ENCODE measurements at places on chromosomes 7 and 10.

GRCh38 chr7:78535655-78536054 is 737.1 kb downstream of the PHTF2 start:
- no peaks in the 10 kb centered on the region for H3K36me3 ChIP-seq
- H3K27me3 ChIP-seq: no peaks in the 10 kb centered on the region

DNA sequence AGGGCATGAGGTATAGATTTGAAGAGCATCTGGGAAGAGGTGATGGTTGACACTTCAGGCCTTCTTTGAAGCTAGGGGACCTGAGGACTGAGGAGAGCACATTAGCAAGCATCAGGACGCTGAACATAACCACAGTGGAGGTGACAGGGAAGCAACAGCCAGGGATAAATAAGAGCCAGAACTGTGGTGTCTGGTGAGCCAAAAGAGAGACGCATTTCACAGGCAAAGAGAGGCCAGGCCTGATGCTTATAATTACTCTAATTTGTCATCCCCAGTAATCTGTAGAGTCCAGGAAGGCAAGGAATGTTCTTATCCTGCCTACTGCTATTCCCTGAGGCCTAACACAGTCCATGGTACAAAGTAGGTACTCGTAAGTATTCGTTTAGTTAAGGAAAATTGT is 10.4 kb upstream of the FAS start:
- H3K27ac ChIP-seq: no peak overlapping the region
- no peaks in the 10 kb centered on the region for H3K36me3 ChIP-seq
- H3K4me1 ChIP-seq: peaks cover 16% of the 10 kb centered on the region
- no peaks in the 10 kb centered on the region for H3K27me3 ChIP-seq
- DNase-seq: no peak
- H3K4me3 ChIP-seq: no peak overlapping the region

DNA sequence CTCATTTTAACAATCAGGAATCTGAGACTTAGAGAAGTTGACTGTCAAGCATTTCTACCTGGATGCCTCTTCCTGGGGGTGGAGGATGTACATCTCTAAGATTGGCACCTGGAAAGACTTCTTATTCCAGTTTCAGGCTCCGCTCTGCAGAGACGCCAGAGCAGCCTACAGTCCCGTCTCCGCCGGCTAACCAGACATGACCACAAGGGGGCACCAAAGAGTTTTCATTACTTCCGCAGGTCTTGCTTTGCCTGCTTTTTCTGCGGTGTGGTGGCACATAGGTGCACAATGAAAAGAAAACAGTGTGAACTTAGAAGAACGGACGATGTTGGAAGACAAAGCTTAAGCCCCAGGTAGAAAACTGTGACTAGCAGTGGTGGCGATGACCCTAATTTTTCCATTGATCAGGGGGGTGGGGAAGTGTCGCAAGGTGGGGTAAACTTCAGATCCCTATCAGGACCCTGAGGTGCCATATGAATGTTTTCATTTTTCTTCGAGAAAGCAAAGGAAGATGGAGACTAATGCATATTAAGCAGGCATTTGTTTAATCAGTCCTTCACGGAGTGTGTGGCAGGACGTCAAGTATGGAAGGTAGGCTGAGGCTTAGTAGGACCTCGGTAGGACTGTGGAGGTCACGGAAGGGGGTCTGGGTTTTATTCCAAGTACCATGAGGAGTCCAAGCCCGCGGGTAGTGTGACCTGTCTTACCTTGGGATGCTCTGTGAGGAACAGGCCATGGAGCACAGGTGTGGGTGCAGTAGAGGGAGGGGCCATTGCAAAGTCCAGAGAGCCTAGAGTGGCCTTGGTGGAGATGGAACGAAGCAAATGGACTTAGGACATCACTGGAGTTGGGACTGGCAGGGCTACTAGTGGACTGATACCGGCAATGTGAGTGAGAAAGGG is 60.1 kb upstream of the SORCS3 start:
- H3K27me3 ChIP-seq: peaks cover 14% of the 10 kb centered on the region
- peak; percentile 80 for DNase-seq
- H3K36me3 ChIP-seq: no peaks in the 10 kb centered on the region
- H3K27ac ChIP-seq: no peak overlapping the region

DNA sequence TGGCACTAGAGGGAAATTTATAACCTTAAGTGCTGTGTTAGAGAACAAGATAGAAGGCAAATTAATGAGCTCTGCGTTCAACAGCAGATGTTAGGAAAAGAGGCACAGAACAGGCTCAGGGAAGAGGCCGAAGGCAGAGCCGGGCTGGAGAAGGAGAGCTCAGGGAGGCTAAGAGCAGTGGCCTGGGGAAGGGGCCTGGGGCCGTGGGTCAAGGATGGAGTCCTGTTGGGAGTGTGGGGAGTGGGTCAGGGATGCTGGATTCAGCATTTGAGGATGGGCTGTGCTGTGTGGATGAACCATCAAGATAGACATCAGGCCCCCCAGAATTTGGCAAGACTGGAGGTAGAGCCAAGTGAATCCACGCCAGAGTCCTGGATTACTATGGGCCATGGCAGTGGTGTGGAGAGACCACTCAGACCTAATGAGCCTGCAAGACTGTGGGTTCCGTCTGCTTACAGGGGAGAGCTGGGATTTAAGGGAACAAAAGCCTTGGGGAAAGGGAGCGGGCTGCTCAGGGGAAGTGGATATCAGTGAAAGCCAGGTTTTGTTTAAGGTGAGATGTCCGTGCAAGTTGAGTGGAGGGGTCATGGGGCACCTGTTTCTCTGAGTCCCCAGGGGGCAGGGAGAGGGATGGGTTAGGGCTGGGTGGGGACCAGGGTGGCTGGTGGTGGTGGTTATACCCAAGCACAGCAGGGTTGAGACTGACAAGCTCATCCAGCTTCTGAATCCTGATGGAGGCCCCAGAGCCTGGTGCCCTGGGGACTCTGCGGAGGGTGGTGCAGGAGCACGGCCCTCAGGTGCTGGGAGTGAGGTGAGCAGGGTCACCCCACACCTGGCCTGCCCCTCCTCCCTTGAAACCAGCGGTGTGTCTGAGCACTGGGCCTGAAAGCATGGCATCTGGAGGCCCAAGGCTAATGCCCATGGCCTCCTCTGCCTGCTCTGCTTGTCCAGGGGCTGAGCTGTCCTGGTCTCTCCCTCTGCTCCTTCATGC is 101.7 kb downstream of the BMS1 start:
- DNase-seq: no peak
- H3K4me3 ChIP-seq: no peak overlapping the region
- no peaks in the 10 kb centered on the region for H3K4me1 ChIP-seq
- H3K36me3 ChIP-seq: peaks cover 3% of the 10 kb centered on the region
- no peaks in the 10 kb centered on the region for H3K27me3 ChIP-seq

GRCh38 chr10:119395280-119396007 is 147.1 kb downstream of the RGS10 start:
- H3K4me3 ChIP-seq: no peak overlapping the region
- no peak for DNase-seq
- H3K4me1 ChIP-seq: peaks cover 14% of the 10 kb centered on the region
- H3K27me3 ChIP-seq: no peaks in the 10 kb centered on the region

DNA sequence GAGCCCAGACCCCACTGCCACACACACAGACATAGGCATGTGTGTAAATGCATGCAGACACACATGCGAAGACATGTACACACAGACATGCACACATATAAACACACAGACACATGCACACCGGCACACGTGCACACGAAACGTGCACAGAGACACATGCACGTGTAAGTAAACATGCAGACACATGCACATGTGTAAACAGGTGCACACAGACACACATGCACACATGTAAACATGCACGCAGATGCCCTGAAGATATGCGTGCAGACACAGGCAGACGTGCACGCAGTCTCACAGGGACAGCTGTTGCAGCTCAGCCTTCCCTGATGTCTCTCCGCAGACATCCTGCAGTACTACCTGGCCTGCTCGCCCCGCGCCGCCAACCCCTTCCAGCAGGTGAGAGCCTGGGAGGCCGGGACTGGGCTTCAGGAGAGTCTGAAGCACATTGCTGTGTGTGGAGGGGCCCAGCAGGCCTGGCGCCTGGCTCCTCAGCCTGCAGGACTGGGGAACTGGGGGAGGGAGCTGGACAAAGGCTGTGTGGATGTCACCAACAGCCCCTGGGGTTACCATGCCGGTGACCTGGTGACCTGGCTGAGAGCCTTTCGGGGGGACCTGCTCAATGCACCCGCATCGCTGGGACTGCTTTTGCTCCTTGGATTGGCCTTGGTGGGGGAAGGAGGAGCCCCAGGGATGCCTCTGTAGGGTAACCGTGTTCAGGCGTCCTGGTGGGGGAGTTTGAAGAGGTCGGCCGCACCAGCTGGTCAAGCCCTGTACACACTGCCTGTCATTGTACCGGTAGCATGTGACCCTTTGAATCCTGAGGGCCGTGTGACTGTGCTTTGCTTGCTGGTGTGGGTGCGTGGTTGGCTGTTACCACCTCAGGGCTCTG is 20.3 kb downstream of the TTYH3 start:
- H3K36me3 ChIP-seq: no peaks in the 10 kb centered on the region
- H3K27ac ChIP-seq: no peak overlapping the region
- H3K4me3 ChIP-seq: no peak overlapping the region
- no peak for DNase-seq

DNA sequence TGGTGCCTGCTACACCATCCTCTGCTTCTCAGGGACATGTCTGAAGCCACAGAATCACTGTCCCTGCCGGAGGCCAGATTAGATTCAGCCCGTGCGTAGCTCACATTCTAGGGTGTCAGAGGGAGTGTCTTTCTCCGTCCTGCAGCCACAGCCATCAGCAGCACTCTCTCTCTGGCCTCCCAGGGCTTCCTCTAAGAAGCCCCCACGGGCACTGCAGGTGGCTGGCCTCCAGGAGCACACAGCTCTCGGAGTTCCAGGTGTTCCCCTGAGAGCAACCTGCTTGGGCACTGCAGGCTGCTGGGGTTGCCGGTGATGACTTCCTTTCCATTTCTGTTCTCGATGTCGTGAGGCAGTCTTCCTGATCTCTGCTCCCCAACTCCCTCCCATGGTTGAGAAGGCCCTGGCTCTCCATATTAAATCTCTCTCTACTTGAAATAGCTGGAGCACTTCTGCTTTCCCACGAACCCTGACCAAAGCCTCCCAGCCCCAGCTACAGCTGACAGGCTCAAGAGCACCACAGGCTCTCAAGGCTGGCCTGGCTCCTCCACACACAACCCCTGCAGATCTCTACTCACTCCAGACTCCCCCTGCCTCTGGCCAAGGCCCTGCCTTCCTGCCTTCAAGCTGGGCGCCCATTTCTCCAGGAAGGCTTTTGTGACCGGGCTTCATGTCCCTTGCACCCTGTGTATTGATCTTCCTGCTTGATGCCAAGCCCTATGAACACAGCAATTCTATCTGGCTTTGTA is 49.0 kb upstream of the TMEM72 start:
- no peaks in the 10 kb centered on the region for H3K36me3 ChIP-seq
- H3K4me3 ChIP-seq: no peak overlapping the region
- DNase-seq: no peak
- H3K27ac ChIP-seq: no peak overlapping the region

- no peaks in the 10 kb centered on the region for H3K4me1 ChIP-seq
- H3K27ac ChIP-seq: no peak overlapping the region
- no peaks in the 10 kb centered on the region for H3K36me3 ChIP-seq
- no peak for DNase-seq
- no peaks in the 10 kb centered on the region for H3K27me3 ChIP-seq
Measured at GRCh38 chr7:42698600-42699374, 213.1 kb downstream of the C7orf25 start.

DNA sequence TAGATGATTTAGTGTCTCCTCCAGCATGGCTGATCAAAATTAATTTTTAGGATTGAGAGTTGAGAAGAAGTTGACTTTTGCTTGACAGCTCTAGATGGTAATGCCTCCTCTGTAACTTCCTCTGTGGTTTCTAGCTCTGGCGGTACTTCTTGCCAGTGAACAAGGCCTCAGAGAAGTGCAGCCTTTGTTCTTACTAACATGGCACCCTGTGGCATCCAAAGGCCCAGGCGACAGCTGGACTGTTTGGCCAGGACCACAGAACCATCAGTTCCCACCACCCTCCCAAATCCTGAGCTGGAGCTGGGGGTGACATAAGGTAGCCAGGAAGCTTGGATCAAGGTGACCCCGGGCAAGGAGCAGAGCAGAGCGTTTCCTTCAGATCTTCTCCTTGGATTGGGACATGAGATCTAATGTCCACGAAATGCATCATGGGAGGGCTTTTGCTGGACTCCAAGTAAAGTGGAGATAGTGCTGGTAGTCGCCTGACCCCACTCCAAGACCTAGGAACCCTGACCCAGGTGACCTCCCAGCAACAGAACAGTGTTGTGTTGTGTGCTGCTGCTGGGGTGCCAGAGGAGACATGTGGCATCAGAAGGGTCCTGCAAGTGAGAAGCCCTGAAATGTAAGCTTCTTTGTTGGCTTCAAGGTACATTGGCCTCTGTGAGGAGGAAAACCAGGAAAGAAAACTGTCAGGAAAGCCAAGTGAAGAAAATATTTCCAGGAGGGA is 41.8 kb downstream of the APBB1IP start:
- no peaks in the 10 kb centered on the region for H3K27me3 ChIP-seq
- peak overlapping the region; percentile 96 for H3K27ac ChIP-seq
- peak; percentile 34 for DNase-seq
- H3K4me1 ChIP-seq: peaks cover 80% of the 10 kb centered on the region

DNA sequence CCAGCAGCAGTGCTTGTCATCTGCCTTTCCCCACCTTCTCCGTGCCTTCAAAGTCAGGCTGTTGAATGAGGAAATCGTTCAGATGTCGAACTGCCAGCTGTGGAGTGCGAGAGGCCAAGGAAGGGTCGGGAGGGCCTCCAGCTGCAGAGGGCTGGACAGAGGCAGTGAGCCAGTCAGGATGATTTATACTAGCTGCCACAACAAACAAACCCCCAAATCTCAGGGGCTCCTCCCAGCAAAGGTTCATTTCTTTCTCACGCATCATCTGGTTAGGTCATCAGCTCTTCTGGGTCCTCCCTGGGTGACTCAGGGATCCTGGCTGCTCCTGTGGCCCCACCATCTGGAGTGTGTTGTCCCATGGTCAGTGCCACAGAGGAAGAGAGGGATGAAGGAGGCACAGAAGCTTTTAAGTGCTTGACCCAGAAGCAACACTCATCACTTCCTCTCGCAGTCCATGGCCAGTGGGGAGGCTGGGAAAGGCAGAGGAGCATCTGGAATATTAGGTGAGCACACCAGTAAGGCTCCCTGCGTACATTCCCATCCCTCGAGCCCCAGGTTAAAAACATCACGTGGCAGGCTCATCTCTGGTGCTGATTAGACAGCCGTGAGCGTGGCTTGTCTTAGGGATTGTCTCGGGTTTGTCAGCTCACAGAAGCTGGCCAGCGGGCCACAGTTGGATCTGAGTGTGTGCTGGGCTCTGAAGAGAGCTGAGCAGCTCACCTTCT is 140.7 kb downstream of the RGS10 start:
- no peaks in the 10 kb centered on the region for H3K27me3 ChIP-seq
- peaks cover 5% of the 10 kb centered on the region for H3K36me3 ChIP-seq
- H3K27ac ChIP-seq: no peak overlapping the region
- H3K4me1 ChIP-seq: no peaks in the 10 kb centered on the region
- no peak overlapping the region for H3K4me3 ChIP-seq

- H3K27ac ChIP-seq: no peak overlapping the region
- H3K27me3 ChIP-seq: peaks cover 6% of the 10 kb centered on the region
- H3K4me3 ChIP-seq: no peak overlapping the region
- H3K4me1 ChIP-seq: no peaks in the 10 kb centered on the region
- no peaks in the 10 kb centered on the region for H3K36me3 ChIP-seq
- no peak for DNase-seq
Measured at GRCh38 chr7:84948634-84949033, 238.2 kb downstream of the SEMA3D start.
